Neural progenitor cell (in vitro differentiated cells): ENCODE measurements at places on chromosomes 6 and 20. TPM values are rescaled to one million over a fixed set of nuclear protein-coding genes. Genes with fewer than 3 reads are reported as not detected.

GRCh38 chr6:72835749-72836148 lies 213.9 kb downstream of the KCNQ5 start:
- DNase-seq: no peak

DNA sequence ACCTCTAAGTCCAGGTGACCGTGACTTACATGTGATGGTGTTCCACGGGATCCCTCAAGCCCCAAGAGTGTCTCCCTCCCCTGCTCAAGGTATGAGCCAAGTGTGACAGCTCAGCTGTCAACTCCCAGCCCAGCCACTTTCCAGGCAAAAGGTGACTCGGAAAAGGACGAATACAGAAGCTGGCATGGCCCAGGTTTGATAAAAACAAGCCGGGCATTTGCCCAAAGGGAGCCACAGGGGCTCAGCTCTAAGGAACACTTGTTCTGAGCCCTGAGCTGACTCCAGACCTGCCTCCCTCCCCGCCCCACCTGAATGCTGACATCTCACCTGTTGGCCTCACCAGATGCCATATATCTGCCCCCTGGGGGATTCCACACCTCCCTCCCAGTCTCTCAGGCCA lies 43.0 kb upstream of the BPIFA2 start:
- DNase-seq: no peak

GRCh38 chr6:43325876-43326275 lies 17.2 kb upstream of the CRIP3 start:
- DNase-seq: no peak

DNA sequence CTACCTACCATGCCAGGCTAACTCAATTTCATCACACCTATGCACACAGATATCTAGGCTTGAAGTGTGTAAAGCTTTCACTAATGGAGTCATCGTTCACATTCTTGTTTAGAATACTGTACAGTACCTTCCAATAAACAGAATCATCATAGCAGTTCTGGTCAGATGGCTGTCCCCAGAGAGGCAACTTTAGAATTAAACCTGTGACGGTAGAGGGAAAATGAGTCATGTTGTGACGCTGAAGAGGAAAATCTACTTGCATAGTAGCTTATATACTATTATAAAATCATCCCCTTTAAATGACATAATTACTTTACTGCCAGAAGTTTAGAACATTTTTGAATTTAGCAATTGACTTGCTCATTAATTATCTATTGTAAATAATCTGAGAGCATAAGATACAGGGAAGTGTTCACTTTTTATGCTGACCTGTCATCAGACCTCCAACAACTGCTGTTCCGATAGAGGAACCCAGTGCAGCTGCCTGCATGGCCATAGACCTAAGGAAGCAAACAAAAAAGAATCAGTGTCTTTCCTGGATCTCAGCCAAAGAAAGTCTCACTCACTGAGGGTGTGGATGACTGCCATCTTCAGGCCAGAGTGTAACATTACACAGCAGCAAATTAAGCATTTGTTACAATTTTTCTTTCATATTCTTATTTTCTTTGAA lies 29.8 kb downstream of the RHAG start:
- peak; percentile 84 for DNase-seq

The TAGAP gene
- not detected in 2 replicates for total RNA-seq

The PPT2 gene
- total RNA-seq: 18.6 and 38.2 TPM in 2 replicates

- DNase-seq: no peak
Observed at GRCh38 chr20:55456316-55456940, 548.9 kb downstream of the CBLN4 start.

The PDYN gene
- total RNA-seq: 0.12 and 0.30 TPM in 2 replicates

DNA sequence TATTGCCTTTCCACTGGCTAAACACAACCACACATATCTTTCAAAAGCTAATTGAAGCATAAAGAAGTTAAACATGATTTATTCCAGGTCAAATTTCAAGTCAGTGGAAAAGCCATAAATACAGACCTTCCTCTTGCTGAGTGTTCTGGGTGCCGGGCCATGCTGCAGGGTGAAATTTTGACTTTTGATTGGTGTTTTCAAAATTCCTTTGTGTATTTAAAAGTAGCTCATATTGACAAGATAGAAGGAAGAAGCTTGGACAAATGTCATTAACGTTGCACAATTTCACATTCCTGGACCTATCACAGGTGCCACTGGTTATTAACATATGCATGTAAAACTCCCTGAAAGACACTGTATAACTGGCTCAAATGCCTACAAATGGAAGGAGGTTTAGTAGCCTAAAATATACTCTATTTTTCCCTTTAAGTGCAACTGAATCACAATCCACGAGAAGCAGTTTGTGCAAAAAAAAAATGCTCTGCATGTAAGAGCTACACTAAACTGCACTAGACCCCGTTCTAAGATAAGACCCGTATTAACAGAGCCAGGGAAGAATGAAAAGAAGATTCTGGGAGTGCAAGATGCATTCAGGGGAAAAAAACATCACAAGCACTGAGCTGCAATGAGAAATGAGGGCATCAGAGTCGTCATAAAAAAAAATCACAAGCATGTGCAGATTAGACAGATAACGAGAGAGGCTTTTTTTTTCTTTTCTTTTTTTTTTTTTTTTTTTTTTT lies 30.4 kb downstream of the ATXN1 start:
- DNase-seq: no peak

DNA sequence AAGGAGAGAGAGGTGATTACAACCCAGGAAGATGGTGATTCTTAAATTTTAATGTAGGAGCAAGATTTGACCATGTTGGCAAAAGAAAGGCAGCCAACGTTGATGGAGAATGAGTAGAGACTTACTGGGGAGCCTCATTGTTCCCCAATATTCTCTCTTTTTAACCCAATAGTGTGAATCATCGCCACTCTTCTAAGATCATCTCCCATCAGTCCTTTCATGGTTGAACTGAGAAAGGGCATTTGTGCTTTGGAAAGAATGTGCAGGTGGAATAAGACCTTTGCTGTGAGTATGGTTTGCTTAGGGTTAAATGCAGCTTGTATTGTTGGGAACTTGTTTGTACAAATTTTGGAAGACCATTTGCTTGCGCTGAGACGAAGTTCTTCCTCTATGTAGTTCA lies 231.0 kb downstream of the TBXT start:
- no peak for DNase-seq

DNA sequence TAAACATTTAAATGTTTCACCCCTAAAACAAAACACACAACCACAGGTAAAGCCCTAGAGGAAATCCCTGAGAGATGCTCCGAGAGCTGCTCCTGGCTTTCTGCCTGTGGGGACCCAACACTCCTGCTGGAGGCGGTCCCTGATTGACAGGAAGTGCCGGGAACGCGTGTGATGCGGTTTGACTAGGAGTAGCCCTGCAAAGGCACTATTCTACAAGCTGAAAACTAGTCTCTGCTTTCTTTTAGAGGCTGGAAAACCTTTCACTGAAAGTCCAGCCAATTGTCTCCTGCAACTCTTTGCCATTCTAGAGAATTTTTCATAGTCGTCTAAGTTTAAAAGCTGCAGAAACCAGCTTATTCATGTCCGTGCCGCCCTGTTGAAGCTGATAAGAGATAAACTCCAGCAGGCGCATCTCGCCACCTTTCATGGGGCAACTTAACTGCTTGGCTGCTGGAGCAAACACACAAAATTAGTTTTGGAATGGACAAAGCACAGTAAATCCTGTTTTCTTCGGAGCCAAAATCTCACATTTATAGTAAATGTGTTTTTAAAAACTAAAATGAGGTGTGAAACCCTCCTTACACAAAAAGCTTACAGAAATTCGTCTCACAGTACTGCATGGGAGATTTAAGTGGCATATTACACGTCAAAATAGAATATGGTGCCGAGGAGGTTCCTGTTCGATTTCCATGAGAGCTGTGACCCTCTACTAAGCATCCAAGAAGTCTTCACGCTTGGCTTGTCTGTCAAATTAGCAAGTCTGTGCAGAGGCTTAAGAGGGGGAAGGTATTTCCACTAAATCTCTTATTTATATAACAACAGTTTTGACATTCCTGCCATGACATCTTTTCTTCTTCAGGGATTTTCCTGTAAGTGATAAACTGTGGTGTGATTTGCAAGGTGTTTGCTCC lies 46.9 kb downstream of the DACT2 start:
- peak; percentile 66 for DNase-seq

DNA sequence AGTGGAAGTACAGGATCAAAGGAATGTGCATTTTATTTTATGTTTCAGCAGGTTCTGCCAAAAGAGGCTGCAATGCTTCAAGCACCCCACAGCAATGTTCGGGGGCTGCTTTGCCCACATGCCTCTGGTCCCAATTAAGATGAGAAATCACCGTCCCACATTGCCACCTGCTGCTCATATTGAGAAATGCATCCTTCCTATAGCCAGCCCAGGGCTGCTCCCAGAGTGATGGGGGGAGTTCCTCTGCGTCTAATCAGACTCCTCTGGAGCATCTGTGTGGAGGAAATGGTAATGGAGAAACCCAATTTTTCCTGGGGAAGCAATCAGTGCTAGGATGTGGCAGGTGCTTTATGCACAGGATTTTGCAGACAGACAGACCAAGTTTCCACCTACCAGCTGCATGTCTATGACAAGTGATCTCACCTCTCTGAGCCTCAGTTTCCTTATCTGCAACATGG lies 33.7 kb downstream of the PTGIS start:
- DNase-seq: peak; percentile 81

GRCh38 chr6:75613056-75613501 lies 11.4 kb downstream of the SENP6 start:
- no peak for DNase-seq

DNA sequence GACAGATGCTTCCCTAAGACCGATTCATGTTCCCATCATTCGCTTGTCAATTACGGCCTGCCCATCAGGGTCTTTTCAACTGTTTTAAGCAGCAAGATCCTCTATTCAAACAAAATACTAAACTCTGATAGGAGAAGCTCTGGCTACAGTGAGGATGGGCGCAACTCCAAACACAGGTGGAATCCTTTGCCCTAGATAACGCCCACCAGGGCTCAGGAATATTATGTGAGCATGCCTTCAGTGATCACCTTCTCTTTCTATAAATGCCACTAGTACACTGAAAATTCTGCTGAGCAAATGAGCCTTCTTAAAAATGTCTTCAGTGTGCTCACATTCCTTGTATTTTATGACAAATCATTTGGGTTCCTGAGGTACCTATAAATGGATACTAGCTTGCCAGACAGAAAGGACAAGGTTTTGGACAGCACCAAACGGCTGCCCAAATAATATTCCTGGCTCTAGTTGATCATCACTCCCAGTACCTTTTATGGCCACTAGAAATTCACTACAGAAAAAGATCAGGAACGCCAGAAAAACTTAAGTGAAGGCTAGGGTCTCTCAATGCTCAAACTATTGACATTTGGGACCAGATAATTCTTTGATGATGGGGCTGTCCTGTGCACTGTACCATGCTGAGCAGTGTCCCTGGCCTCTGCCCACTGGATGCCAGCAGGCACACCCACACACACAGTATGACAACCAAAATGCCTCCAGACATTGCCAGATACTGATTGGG lies 13.1 kb downstream of the ZNF217 start:
- DNase-seq: no peak

- no peak for DNase-seq
Observed at GRCh38 chr6:73728548-73729205, 32.7 kb downstream of the CD109 start.

GRCh38 chr6:138572167-138572875 lies 73.0 kb upstream of the NHSL1 start:
- peak; percentile 91 for DNase-seq

DNA sequence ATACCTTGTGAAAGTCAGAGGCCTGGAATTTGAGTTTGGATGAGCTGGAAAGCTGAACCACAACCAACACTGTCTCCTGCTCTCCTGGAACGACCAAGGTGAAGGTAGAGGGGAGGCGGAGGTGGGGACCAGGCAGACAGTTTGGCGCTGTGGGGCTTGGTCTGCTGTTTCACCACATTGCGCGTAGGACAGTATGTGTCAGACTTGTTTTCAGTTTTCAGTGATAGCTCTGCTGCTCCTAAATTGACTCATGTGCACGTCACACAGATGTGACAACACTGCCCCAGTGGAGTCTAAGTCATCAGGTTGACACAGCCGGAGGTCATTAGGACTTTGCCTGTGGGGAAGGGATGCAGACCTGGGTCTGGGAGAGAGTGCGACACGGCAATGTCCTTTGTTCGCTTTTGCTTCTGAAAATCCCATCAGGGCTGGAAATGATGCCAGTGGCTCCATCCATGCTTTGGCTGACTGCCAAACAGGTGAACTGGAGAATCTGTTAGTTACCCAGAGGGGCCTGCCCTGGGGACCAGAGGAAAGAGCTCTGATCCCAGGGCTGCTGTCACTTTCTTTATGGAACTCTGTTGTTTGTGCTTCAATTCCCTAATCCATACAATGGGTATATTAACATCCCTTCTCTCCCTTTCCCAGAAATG lies 255.5 kb downstream of the CDC5L start:
- no peak for DNase-seq

The OR5V1 gene
- not detected in 2 replicates for total RNA-seq
